HFFc6 (cell line): ENCODE measurements at places on chromosomes 2 and 18.

GRCh38 chr18:9206421-9206820 is 69.8 kb downstream of the ANKRD12 start:
- no peak for DNase-seq

DNA sequence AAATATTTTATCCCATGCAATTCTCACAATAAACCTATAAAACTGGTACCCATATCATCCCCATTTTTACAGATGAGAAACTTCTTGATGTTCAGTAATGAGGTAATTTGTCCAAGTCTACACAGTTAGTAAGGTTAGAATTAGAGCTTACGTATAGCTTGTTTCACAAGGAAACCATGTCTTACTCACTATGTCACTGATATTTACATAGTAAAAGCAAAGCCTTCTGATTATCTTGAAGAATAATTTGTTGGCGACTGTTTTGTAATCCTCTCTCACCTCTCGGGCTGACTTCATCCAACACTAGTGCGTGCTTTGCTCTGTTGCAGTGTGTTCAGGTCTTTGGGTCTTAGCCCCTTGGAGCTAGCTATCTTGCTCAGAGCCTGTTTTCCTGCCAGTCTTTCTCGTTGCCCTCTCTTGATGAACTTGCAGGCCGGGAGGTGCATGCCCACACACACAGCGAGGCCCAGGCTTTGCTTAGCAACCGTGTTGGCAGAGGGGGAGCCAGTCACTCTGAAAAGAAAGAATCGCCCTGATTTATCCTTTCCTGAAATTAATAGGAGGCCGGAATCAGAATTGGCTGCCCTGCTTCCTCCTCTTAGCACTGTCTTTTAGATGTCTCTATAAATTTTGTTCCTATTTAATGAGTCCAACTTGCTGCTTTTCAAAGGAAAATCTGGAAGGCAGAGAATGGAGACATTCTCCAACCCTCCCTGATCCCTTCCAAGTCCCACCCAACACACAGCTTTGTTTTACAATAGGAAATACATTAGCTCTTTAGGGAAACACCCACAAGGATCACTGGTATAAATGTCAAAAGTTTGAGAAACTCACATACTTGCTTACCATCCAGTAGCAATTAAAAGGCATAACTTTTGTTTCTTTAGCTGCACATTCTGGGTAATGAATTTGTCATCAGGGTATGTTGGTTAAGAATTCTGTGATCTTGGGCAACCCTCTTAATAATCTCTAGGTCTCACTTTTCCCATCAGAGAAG is 97.6 kb upstream of the SEC11C start:
- DNase-seq, result no peak

DNA sequence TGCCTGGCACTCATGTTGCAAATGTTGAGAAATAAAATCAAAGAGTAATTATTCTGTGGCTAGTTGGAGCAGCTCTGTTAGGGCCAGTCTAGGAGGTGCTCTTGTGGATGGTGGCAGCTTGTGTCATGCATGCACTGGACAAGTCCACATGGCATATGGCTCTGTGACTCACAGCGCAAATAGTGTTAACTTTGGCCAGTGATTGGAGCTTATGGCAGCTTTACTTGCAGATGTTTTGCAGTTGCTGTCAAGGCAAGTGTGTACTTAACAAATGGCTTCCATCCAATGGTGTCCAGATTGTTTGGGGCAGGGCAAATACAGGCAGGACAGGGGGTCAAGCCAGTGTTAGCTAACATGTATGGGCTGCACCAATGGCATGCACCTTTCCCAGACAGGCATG is 26.1 kb upstream of the TMX3 start:
- DNase-seq, result no peak

- no peak for DNase-seq
Measured at GRCh38 chr2:170761572-170761971, 8.6 kb upstream of the ERICH2 start.

DNA sequence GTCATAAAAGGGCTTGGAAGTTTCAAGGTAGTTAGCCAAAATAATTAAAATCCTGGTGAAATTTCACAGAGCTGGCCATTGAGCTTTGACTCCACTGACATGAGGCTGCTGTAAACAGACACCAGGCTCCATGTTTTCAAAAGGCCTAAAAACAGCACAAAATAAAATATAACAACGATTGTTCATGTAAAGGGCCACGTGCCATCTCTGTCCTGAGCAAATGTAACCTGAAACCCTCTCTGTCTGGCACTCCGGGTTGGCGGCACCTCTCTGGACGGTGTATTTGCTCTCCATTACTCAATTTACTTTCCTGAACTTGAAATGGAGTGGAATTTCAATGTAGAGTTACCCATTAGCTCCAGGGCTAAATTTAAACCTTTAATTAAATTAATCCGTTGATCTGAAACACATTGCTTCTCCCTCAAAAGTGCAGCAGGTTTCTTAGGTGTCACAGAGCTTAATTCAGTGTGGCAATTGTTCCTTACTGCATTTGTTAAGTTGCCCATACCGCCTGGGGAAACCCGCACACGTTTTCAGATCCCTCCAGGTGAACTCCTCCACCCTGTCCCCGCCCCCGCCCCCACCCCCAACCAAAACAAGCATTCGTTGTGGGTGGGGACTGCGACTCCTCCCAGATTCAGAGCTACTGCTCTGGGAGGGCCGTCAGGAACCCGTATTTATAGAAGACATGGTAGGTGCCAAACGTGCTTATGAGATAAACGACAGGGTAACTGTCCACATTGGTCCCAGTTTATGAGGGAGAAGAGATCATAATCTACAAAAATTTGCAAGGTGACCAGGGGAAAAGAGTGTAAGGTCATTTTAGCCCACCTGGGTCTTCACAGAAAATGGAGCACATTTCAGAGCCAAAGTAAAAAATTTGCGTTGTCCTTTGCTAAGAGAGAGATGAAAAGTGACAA is 1.2 kb upstream of the CABLES1 start:
- DNase-seq, result no peak

DNA sequence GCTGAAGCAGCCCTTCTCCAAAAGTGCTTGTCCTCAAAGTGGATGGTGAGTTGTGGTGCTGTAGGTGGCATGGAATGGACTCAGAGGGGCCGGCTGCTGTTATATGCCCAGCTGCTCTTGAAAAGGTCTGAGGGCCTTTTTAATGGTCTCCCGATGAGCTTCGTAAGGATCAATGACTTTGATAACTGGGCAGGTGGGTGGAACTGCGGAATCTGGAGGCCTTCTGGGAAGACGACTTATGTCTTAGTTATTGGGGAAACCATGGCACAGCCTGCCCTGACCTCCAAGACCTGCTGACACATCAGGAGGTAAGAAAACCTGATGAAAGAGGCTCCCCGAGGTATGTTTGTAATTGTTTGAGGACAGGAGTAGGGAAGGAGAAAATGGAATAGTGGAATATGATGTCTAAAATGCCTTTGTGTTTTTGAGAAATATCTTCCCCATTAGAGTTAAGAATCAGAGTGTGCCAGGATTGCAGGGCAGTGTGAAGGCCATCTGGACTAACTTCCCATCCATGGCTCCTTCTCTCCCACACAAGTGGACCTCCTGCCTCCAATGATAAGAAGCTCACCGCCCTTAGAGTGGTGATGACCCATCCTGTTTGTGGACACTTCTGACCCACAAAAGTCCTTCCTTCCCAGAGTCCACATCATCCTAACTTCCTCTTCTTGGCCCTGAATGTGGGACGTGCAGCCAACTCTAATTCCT is 236.1 kb downstream of the FHOD3 start:
- no peak for DNase-seq

- no peak for DNase-seq
Measured at GRCh38 chr18:37565101-37565976, at the start of gene CELF4. TSS of gene CELF4 (minus strand) at chr18:37565798.

DNA sequence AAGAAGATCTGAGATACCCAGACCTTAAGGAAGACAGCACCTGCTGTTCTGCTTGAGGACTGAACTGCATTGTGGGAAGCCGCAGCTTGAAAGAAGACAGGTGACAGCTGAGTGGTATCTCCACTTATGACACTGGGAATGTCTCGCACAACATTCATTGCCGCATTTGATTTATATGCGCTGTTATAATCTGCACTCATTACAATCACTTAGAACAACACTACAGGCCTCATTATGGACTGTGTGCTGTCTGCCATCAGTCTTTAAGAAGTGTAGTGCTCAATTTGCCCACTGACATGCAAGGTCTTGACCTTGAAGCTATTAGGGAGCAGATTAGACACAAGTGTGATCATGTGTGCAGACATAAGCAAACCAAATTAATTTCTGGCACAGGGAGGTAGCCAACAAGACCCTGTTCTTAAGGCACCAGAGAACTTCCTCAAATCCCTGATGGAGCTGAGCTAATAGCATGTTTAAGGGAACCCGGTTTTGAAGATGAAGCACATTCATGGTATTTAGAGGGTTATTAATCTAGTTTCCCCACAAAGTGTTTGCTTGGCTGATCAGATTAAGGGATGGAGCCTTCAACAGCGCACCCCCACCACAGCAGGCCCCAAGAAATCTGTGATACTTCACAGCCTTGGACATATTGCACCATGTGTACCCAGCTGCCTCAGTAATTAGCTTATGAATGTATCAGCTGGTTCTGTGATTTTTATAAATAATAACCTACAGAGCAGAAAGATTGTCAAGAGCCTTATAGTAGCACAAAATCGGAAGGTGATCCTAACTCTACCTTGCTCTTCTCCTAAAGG is 146.8 kb downstream of the SATB2 start:
- DNase-seq, result no peak

DNA sequence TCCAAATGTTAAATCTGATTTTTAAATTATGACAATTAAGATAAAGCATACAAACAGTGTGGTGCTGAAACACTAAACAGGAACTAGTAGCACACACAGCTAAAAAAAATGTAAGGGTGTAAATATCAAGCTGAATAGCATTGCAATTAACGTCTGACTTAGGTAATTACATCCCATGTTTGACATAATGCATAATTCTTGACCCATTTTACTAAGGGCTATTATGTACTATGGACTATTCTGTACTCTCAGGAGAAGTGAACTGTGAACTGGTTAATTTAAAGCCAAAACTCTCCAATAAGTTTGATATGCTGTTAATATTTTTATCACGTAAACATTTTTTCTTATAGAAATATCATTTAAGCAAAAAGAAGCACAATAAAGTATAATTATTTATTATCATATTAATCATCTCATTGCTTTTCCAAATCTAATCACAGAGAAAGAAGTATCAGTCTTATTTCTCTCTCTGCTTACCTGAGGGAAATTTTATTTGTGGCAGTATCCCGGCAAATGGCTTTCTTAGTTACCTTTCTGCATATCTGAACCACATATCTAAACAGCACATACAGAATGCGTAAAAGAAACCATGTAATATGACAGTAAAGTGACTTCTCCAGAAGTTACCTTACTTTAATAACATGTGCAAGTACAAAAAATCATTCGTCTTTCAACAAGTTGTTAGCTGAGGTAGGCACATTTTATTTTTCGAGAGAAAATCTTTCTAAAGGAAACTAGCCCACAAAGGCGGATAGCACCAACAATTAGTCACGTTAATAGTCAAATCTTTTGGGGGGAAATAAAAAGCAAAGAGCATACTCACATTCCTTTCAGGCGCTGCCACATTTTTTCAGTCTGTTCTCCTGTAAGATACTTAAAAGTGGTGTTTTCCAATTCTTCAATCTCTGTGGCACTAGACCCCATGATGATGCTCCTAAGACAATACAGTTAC is 94.9 kb upstream of the PDE1A start:
- DNase-seq, result no peak

DNA sequence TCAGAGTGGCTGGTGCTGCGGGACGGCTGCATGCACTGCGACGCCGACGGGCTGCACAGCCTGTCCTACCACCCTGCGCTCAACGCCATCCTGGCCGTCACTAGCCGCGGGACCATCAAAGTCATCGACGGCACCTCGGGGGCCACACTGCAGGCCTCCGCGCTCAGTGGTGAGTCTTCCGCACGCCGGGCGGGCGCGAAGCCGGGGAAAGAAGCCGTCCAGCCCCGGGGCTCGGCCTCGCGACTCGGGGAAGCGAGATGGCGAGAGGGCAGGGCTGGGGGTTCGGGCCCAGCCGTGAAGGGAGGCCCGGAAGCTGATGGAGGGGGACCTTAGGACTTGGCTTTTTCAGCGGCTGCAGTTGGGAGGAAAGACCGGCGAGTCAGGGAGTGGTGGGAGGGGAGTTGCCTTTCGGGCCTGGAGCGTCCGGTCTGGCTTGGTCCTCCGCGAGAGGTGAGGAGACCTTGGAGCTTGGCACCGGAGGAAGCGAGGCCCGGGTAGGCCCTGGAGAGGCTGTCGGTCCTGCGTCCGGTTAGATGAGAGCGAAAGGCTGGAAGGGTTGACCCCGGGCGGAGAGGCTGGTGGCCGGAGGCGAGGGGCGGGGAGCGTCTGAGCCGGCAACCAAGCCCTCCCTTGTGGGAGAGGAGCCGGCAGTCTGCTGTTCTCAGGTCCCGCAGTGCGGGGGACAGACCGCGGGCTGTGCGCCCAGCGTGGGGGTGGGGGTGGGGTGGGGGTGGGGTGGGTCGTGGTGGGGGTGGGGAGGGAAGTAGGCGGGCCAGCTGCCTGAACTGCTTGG is 691 bp downstream of the BIRC6 start:
- peak; percentile 7 for DNase-seq

GRCh38 chr2:71922499-71923142 is 225.0 kb downstream of the CYP26B1 start:
- DNase-seq, result no peak

GRCh38 chr2:106997204-106997603 is 111.2 kb upstream of the ST6GAL2 start:
- DNase-seq, result no peak

- DNase-seq, result no peak
Measured at GRCh38 chr2:237701033-237701858, 73.9 kb downstream of the LRRFIP1 start.

- no peak for DNase-seq
Measured at GRCh38 chr18:25189391-25190185, 162.4 kb downstream of the ZNF521 start.

- DNase-seq, result no peak
Measured at GRCh38 chr2:153557211-153557610, 78.6 kb upstream of the RPRM start.

GRCh38 chr2:160509016-160509415 is 15.4 kb upstream of the RBMS1 start:
- no peak for DNase-seq

GRCh38 chr2:12921321-12921720 is 204.6 kb downstream of the TRIB2 start:
- DNase-seq, result no peak

GRCh38 chr2:206004004-206004693 is 81.8 kb downstream of the INO80D start:
- DNase-seq, result peak; percentile 12

DNA sequence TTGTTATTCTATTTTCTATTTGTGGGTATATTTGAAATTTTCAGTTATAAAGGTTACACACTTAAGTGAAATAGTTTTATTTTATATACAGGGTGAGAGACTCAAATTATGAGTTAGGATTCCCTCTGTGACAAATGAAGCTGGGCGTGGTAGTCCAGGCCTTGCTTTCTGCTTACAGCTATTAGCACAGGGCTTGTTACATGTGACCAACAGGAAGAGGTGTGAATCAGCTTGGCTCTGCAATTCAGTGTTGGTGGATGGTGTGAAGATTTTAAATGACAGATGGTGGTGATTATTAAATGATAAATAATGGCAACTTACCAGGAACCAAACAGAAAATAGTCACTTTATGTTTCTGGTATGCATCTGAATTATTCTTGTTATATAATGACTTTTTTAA is 64.4 kb upstream of the NOSTRIN start:
- no peak for DNase-seq
